ENCODE measurements at places on chromosomes 13 and 19. TPM values are rescaled to one million over a fixed set of nuclear protein-coding genes. Genes with fewer than 3 reads are reported as not detected.

GRCh38 chr13:108193806-108194205 is 21.5 kb downstream of the LIG4 start:
- DNase-seq, result no peak

- no peak for DNase-seq
Measured at GRCh38 chr19:33287438-33287837, 14.9 kb downstream of the CEBPA start.

- DNase-seq, result no peak
Measured at GRCh38 chr13:61696676-61697075, 281.0 kb upstream of the PCDH20 start.

DNA sequence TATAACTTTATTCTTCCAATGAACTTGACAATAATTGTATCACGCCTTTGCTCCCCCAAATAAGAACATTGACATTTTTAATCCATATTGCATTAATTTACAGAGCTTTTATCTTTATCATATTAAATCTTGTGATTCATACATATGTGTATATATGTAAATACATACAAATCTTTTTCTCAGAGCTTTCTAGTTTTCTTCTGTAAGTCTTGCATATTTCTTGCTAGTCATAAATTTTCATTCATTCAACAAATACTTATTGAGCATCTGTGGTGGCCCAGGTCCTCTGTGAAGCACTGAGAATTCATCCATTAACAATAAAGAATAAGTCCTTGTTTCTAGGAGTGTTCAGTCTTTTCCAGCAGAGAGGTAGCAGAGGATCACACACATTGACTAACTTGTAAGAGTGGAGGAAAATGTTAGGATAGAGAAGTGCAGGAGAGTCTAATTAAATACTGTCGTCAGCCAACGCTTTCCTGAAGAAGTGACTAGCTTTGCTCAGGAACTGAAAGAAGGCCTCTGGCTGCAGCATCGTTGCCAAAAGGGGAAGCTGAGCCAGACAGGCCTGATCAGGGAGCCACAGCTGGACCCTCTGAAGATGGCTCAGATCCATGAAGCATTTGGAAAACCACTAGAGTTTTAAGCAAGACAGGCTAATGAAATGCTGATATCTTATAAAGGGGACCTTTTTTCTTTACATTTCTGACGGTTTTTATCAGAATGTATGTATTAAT is 38.6 kb upstream of the LAMP1 start:
- no peak for DNase-seq

DNA sequence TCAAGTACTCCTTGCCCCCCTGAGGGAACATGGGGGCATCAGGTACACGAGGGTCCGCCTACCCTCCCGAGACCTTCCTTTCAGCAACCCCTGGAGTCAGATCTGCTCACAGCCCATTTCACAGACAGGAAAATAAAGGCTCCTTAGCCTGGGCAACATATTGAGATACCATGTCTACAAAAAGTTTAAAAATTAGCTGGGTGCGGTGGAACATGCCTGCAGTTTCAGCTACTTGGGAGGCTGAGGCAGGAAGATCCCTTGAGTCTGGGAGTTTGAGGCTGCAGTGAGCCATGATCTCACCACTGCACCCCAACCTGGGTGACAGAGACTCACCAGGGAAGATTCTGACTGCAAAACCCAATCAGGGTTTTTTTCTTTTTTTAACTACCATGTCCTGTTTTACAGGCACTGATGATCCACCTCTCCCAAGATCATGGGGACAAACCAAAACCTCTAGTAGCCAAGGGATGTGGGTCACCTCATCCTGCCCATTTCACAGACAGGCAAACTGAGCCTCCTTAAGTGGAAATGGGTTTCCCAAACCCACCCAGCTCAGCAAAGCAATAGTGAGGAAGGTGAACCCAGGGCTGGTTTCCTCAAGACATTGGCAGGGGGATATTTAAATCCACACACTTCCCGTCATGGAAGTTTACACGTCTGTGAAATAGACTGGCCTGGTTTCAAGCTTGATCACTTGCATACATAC is 6.4 kb upstream of the CDKN2D start:
- DNase-seq, result no peak

The ZNF548 gene
- polyA plus RNA-seq, result 27.6 TPM

The ZNF829 gene
- 6.6 TPM for polyA plus RNA-seq
